ENCODE measurements at places on chromosomes 16 and 17. TPM values are rescaled to one million over a fixed set of nuclear protein-coding genes. Genes with fewer than 3 reads are reported as not detected.

Gene TMEM235
- not detected for total RNA-seq

Gene CHD9NB
- total RNA-seq: 0.27 TPM

Gene GJC1
- 1.1 TPM for total RNA-seq

Gene TSR3
- total RNA-seq: 33.8 TPM

Gene CES4A
- total RNA-seq: 30.5 TPM

Gene ACSM5
- total RNA-seq: not detected

GRCh38 chr17:41894791-41895331 is 23.9 kb downstream of the ACLY start:
- no peak for DNase-seq

GRCh38 chr17:29291163-29291752 is 2.7 kb downstream of the NUFIP2 start:
- DNase-seq: peak; percentile 54

DNA sequence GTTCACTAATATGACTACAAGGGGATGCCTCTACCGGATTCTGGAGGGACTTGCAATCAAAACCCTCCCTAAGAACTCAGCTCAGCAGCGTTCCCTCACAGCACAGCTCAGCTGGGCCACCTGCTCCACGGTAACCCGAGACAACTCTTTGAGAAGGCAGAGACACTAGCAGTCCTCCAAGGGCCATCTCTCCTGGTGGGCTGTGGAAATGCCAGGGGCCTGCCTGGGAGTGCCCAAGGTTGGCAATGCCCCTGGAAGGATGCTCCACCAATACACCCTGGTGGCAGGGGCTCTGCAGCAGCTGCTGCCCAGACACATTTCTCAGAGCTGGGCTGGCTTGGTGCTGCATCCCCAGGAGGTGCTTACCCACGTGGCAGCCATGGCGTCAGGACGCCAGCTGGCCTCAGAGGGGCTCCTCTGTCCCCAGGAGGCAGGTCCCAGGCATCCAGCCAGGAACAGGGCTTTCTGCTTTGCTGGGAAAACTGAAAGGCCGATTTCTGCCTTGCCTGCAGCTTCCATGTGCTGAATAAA is 16.5 kb downstream of the CDIP1 start:
- DNase-seq: no peak

- DNase-seq: no peak
Observed at GRCh38 chr16:11550791-11551498, 35.8 kb downstream of the LITAF start.

- DNase-seq: no peak
Observed at GRCh38 chr16:88624977-88625576, 13.3 kb upstream of the IL17C start.

DNA sequence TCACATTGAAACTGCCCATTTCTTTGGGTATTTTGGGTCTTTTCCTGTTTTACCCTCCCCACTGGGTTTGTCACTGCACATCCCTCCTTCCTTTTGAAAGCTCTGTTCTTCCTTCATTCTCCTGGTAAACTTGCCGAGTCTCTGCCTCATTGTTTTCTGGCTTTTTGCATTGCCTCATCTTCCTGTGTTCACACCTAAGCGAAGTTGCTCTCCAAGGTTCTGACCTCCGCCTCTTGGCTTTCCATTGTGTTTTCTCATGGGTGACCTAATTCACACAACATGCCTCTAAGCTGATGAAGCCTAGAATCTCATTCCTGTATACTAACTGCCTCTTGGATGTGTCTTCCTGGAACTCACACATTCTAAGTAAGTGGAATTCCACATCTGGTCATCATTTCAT is 1096.1 kb upstream of the EEF2KMT start:
- DNase-seq: no peak

- no peak for DNase-seq
Observed at GRCh38 chr17:73315471-73315870, 3.7 kb upstream of the CDC42EP4 start.

DNA sequence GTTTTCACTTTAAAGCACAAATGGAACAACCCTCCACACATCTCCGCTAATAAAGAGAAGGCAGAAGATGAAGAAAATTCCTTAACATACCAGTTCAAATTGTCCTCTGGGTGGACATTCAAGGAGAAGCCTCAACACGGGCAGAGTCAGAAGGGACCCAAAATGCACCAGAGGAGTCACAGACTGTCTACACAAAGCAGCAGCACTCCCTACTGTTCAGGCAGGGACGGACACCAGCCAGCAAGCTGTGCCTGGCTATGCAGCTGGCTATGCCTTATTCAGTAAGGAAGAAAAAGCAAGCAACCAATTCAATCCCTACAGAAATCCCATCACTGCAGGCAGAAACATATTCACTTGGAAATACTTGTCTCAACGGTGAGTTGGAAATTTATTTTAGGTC is 8.1 kb downstream of the DNAJC7 start:
- DNase-seq: no peak

DNA sequence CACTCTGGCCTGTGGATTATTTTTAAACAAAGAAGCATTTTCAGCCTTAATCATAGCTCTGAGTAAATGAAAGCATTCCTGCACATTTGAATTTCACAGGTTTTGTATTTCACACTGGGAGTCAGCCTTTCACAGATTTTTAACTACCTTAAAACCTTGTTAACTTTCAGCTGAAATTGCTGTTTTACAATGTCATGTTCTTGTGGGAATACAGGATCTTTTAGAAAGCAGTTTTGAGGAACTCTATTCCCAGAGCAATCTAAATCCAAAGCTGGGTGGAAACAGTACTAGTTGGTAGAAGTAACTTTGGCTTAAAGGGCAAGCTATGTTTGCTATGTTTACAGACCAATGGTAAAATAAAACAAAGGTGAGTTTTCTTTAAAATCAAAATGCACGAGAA is 600.6 kb downstream of the KCNJ2 start:
- no peak for DNase-seq

DNA sequence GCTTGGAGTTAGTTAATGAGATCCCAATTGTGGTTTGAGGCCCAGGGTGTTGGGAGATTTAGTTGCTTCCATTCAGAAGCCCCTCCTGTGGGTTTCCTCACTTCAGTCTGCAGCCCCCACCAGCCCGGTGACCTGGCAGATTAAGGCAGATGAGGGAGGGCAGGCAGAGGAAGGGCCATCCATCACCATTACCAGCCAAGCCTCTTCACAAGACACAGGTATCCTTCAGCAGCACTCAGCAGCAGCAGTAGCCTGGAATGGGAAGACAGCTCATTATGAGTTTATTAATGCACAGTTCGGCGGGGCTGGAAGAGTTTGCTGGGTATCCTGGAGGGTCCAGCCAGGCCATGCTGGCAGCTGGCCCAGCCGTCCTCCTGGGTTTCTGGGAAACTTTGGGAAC is 90.0 kb upstream of the GPRC5B start:
- no peak for DNase-seq

GRCh38 chr17:17819561-17819995 is 17.2 kb downstream of the SREBF1 start:
- no peak for DNase-seq

DNA sequence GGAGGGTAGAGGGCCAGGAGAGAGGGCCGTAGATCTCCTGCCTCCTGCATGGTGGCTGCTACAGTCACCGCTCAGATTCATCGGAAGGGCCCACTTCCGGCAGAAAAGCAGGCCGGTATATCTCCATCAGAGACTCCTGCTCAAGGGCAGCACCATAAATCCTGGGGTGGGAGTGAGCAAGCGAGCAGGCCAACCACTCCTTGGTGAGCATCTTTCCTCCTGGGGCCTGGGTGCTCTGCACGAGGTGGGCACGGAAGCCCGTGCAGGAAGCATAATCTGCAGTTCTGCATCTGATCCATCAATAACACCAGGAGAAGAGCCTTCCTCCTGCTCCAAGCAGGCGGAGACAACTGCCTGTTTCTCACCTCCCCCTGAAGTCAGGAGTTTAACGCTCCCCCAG is 57.4 kb upstream of the TMEM132E start:
- DNase-seq: no peak

DNA sequence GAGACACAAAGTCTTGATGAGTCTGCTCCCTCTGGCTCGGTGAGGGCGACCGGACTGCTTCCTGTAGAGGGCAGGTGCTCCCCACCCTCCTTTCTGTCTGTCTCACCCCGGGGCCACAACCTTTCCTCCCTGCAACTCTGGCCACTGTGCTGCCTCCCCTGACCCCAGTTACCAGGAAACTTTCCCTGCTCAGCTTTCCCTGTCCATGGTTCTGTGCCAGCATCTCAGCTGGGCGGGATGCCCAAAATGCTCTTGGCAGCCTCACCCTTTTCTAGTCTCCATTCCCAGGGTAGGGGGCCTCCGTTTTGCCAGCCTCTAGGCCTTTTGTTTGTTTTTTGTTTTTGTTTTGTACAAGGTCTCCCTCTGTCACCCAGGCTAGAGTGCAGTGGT is 1.4 kb downstream of the PLD2 start:
- no peak for DNase-seq

DNA sequence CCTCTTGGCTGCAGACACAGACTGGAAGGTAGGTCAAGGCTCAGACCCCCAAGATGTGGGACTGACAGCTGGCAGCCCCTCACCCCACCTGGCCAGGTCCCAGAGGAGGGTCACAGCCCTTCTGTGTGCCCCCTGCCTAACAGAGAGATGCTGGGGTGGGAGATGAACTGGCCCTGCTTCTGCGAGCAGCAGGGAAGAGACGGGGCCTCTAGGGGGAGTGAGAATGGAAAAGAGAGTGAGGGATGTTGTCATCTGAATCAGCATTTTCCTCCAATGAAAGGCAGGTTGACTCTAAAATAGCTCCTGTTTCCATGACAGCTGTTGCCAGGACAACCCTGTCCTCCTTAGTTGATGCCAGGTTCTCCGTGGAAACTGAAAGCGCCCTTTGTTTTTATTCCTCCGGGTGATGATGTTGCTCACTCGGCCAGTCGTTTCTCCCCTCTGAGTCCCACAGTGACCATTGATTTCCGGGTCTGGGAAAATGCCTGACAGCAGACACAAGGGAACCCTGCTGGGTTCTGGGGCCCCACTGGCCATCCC is 4.9 kb upstream of the NDRG4 start:
- DNase-seq: peak; percentile 82

- DNase-seq: peak; percentile 82
Observed at GRCh38 chr16:70746708-70747424, 54.1 kb downstream of the VAC14 start.

DNA sequence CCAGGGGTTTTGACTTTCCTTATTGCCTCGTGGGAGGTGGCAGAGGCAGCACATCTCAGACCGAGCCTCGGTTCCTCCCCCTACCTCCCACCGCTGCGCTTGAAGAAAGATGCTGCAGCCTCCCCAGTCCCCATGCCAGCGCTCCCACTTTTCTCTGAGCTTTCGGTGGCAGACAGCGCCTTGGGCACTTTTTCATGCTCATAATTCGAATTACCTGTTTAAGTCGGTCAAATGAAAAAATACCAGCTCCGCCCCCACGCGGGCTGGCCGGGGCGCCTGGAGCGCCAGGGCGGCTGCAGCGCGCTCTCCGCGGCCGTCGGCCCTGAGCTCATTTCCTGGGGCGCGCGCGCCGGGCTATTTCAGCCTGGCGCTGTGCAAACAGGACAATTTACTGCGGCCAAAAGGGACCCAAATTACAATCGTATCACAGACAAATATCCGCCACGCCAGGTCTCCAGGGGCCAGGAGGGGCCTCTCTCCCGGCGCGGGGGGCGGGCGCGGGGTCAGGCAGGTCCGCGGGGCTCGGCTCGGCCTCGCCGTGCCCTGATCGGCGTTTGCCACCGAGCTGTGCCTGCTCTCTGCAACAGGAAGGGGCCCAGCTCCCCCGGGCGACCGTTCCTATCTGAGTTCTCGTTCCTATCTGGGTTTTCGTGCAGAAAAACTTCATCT is 45.0 kb downstream of the SOST start:
- no peak for DNase-seq

- DNase-seq: no peak
Observed at GRCh38 chr17:33986566-33986965, 268.5 kb upstream of the CCL2 start.

DNA sequence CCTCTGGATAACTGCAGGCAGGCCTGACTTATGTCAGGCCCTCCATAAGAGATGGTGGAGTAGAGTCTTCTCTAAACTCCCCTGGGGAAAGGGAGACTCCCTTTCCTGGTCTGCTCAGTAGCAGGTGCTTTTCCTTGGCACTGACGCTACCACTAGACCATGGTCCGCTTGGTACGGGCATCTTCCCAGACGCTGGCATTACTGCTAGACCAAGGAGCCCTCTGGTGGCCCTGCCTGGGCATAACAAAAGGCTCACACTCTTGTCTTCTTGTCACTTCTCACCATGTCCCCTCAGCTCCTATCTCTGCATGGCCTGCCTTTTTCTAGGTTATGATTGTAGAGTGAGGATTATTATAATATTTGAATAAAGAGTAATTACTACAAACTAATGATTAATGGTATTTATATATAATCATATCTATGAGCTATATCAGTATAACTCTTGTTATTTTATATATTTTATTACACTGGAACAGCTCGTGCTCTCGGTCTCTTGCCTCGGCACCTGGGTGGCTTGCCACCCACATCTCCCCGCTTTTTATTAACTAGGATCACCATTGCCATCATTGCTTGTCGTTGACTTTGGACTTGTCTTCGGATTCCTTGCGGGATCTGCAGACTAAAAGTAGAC is 59.8 kb upstream of the ARL4D start:
- DNase-seq: peak; percentile 71

- DNase-seq: no peak
Observed at GRCh38 chr16:24499193-24499814, 40.1 kb upstream of the RBBP6 start.

DNA sequence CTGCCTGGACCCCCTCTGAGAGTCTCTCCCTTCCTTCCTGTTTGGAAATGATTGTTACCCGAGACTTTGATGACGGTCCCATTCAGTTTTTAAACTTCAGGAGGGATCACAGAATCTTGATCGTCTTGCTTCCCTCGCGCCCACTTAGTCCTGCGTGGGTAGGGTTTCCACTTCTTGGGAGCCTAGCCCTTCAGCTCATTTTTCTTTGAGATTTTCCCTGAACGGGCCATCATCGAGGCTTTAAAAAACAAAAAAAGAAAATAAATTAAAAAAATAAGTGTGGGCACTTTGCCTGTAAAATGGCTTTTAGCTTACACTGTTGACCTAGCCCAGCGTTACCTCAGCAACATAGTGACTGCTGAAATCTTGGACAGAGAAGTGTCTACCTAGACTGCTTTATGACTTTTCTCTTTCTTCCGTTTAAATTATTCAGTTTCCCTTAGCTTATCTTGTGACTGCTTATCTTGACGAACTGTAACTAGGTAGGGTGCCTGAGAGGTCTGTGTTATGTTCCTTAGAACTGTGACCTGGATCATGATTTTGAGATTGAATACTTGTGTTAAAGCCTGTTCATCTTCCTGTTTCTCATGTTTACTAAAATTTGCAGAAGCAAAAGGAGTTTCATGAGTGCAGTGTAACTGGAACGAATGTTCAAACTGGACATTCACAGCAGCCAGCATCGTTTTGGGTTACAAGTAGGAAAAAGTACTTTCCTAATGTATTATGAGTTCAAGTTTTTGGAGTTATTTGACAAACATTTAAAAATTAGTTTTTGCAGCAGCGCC is 874 bp downstream of the WWP2 start:
- DNase-seq: peak; percentile 33

DNA sequence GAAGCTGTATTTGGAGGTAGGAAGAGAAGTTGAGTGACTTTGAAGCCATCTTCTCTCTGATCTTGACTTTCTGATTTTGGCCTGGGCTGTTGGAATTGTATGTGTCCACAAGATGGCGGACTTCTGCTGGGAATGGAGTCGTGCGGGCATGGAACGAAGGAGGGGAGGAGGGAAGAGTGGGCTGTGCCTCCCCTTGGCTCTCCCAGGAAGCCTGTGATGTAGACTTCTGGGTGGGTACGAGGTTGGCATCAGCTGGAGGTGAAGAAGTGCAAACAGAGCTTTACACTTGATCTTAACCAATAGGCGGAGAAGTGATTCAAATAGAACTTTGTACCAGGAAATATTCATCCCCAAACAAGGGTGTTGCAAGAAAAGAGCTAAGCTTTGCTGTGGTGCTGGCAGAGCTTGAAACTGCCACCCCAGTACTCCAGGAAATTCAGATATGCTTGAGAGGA is 7.4 kb upstream of the TMEM220 start:
- DNase-seq: peak; percentile 43

GRCh38 chr17:68391561-68392268 is 65.6 kb downstream of the WIPI1 start:
- no peak for DNase-seq
